Thyroid gland (tissue), 4 donors: ENCODE measurements at places on chromosomes 1 and 21. TPM values are rescaled to one million over a fixed set of nuclear protein-coding genes. Genes with fewer than 3 reads are reported as not detected.

TTLL10 gene
- not detected for total RNA-seq

DNA sequence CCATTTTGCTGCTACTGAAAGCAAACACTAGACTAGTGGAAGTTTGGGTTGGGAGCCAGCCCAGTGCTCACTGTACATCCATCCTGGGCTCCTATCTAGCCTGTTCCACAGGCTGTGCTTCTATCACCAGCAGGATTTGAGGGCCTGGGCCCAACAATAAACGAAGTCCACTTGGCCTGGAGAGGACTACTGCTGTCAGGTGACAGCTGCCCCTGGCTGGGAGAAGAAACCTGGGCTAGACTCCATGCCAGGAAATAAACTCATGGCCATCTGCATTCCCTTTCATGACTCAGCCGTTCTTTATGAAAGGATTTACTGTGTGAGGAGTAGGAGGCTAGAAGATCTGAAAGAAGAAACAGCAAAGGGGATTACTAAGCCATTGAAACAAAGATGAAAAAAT lies 35.5 kb downstream of the COLGALT2 start:
- H3K4me3 ChIP-seq = no peak overlapping the region
- no peaks in the 10 kb centered on the region for H3K36me3 ChIP-seq
- H3K27me3 ChIP-seq = no peaks in the 10 kb centered on the region
- no peak overlapping the region for H3K27ac ChIP-seq
- no peaks in the 10 kb centered on the region for H3K4me1 ChIP-seq
- no peak for DNase-seq

METTL25B gene
- 29.4 TPM for total RNA-seq

DNA sequence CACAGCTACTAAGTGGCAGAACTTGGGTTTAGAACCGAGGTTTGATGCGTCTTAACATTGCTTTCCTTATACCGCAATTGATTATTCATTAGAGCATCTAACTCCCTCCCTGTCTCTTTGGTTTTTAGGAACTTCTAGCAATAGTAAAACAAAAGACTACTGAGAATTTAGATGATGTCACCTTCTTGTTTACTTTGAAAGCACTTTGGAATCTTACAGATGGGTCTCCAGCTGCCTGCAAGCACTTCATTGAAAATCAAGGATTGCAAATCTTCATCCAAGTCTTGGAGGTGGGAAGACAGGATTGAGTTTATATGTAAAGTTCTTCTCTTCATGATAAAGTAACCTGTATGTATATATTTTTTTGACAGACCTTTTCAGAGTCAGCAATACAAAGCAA lies 35.0 kb downstream of the ZYG11A start:
- H3K36me3 ChIP-seq = no peaks in the 10 kb centered on the region
- no peak overlapping the region for H3K4me3 ChIP-seq
- H3K27me3 ChIP-seq = no peaks in the 10 kb centered on the region

GRCh38 chr1:21020151-21020550 lies 156.5 kb downstream of the EIF4G3 start:
- peaks cover 32% of the 10 kb centered on the region for H3K4me1 ChIP-seq
- DNase-seq = no peak
- no peak overlapping the region for H3K4me3 ChIP-seq
- no peaks in the 10 kb centered on the region for H3K36me3 ChIP-seq

DNA sequence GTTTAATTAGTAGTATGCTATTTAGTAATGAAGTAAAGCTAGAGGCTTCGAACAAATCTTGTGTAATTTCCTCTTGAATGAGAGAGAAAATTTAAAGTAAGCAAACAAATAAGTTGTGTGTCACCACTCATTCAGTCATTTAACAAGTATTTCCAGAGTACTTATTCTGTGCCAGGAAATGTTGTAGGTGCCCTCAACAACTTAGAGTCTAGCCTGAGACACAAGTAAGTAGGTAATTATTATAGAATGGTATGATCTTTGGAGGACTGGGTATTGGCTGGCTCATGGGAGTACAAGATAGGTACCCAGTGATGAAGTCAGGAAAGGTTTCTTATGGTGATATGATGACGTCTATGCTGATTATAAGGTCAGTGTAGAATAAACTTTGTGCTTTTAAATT lies 17.4 kb upstream of the METTL18 start:
- no peak overlapping the region for H3K4me3 ChIP-seq
- H3K27ac ChIP-seq = no peak overlapping the region
- no peaks in the 10 kb centered on the region for H3K4me1 ChIP-seq
- no peak for DNase-seq

CFHR5 gene
- total RNA-seq = not detected

DNA sequence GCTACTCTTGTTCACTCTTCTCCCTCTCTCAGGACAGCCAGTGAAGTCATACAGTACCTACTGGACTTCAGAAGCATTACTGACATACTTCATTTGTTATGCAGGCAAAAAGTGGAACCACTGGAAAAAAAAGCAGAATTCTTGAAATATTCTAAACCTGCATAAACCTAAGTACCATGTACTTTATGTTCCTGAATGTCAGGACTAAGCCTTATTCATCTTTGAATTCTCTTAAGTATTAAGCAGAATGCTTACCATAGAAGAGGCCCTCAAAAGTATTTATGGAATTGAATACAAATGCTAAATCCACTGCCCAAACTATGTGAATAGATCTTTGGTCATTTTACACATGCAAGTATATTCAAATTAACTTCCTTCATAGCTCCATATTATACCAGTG lies 7.8 kb downstream of the PSMB2 start:
- no peak overlapping the region for H3K27ac ChIP-seq
- peaks cover 14% of the 10 kb centered on the region for H3K4me1 ChIP-seq
- DNase-seq = no peak
- peaks cover 58% of the 10 kb centered on the region for H3K36me3 ChIP-seq
- H3K4me3 ChIP-seq = no peak overlapping the region

S100A2 gene
- total RNA-seq = 10.1 TPM

GRCh38 chr1:112544011-112544688 lies 35.4 kb downstream of the WNT2B start:
- H3K27me3 ChIP-seq = no peaks in the 10 kb centered on the region
- no peak for DNase-seq
- H3K4me1 ChIP-seq = no peaks in the 10 kb centered on the region
- H3K27ac ChIP-seq = no peak overlapping the region
- H3K36me3 ChIP-seq = peaks cover 5% of the 10 kb centered on the region

DNA sequence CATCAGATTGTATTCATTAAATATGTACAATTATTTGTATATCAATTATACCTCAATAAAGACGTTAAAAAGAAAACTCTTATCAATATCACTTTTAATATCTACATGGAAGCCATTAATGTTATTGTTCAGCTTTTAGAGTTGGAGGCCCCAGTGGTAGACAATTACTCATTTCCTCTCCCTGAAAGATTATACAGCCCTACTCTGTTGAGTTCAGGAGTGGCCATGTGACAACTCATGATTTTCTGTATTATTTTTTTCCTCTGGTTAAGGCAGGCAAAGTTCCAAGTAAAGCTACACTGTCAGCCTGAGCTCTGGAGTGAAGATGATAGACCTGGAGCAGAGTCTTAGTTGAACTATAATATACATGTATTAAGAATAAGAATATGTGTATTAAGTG lies 247.9 kb upstream of the B3GALT2 start:
- no peaks in the 10 kb centered on the region for H3K27me3 ChIP-seq
- no peak overlapping the region for H3K4me3 ChIP-seq
- no peaks in the 10 kb centered on the region for H3K4me1 ChIP-seq

GRCh38 chr1:92973203-92973897 lies 12.1 kb upstream of the DIPK1A start:
- no peaks in the 10 kb centered on the region for H3K36me3 ChIP-seq
- no peak overlapping the region for H3K4me3 ChIP-seq
- H3K4me1 ChIP-seq = no peaks in the 10 kb centered on the region
- no peak overlapping the region for H3K27ac ChIP-seq
- DNase-seq = no peak
- no peaks in the 10 kb centered on the region for H3K27me3 ChIP-seq

GRCh38 chr1:1124508-1124785 lies 8.6 kb upstream of the C1orf159 start:
- no peaks in the 10 kb centered on the region for H3K27me3 ChIP-seq
- H3K36me3 ChIP-seq = no peaks in the 10 kb centered on the region
- no peak overlapping the region for H3K4me3 ChIP-seq
- no peak for DNase-seq
- no peak overlapping the region for H3K27ac ChIP-seq
- H3K4me1 ChIP-seq = no peaks in the 10 kb centered on the region

GRCh38 chr1:217527151-217527550 lies 103.7 kb downstream of the GPATCH2 start:
- DNase-seq = no peak
- no peak overlapping the region for H3K4me3 ChIP-seq
- H3K27ac ChIP-seq = no peak overlapping the region
- no peaks in the 10 kb centered on the region for H3K36me3 ChIP-seq
- H3K27me3 ChIP-seq = no peaks in the 10 kb centered on the region

MYCL gene
- 3.9 TPM for total RNA-seq

- peaks cover 10% of the 10 kb centered on the region for H3K36me3 ChIP-seq
- peaks cover 10% of the 10 kb centered on the region for H3K4me1 ChIP-seq
- H3K27me3 ChIP-seq = no peaks in the 10 kb centered on the region
- no peak overlapping the region for H3K4me3 ChIP-seq
- DNase-seq = no peak
These were observed 242.3 kb downstream of the PBX1 start for GRCh38 chr1:164801246-164801731.

COA7 gene
- 10.7 TPM for total RNA-seq

GRCh38 chr1:72371259-72372035 lies 89.1 kb upstream of the NEGR1 start:
- no peaks in the 10 kb centered on the region for H3K4me1 ChIP-seq
- H3K27me3 ChIP-seq = no peaks in the 10 kb centered on the region
- no peak for DNase-seq
- H3K36me3 ChIP-seq = no peaks in the 10 kb centered on the region
- H3K4me3 ChIP-seq = no peak overlapping the region

- no peaks in the 10 kb centered on the region for H3K4me1 ChIP-seq
- H3K27ac ChIP-seq = no peak overlapping the region
- no peaks in the 10 kb centered on the region for H3K27me3 ChIP-seq
- H3K4me3 ChIP-seq = no peak overlapping the region
- DNase-seq = no peak
These were observed 96.5 kb downstream of the DTL start for GRCh38 chr1:212132025-212132424.

GRCh38 chr21:33769057-33769456 lies 126.8 kb downstream of the ITSN1 start:
- no peak overlapping the region for H3K4me3 ChIP-seq
- no peak for DNase-seq
- H3K27me3 ChIP-seq = no peaks in the 10 kb centered on the region
- H3K27ac ChIP-seq = no peak overlapping the region
- peaks cover 9% of the 10 kb centered on the region for H3K36me3 ChIP-seq

S100A16 gene
- total RNA-seq = 104 TPM

- H3K27ac ChIP-seq = peak overlapping the region; percentile 99
- peaks cover 79% of the 10 kb centered on the region for H3K4me1 ChIP-seq
- DNase-seq = peak; percentile 97
- H3K36me3 ChIP-seq = peaks cover 12% of the 10 kb centered on the region
- no peaks in the 10 kb centered on the region for H3K27me3 ChIP-seq
These were observed 1.9 kb downstream of the BTBD19 start for GRCh38 chr1:44810101-44810761.

DNA sequence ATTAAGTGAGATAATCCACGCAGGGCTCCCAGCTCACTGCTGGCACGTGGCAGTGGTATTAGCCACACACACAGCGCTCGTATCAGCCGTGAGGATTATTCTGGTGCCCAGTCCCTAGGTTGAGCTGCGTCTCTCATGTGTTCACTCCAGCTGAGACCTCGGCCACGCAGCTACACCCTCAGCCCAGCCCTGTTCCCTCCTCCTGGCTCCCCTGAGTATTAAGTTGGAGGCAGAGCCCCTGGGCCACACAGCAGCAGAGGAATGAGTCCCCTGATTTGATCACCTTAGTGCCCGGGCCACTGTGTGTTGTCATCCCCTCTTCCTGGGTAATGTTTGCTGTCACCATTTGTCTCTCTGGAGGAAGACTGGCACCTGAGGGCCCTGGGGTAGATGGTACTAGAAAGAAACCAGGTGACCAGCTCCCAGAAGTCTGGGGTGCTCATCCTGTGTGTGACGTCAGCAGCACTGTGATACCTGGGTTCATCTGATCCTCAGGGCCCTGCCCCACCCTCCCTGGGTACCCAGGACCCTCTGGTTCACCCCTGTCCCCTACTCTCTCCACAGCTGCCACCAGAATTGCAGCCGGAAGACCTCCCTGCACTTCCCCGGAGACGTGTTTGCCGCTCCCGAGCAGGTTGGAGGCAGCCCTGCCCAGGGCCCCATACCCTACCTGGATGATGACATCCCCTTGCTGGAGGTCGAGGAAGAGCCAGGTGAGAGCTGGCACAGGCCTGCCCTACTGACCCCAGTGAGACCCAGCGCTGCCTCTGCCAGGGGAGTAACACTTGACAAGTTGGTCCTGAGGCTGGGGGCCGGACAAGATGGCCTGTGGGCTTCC lies 40.1 kb downstream of the DISP3 start:
- no peaks in the 10 kb centered on the region for H3K4me1 ChIP-seq
- no peak for DNase-seq
- no peak overlapping the region for H3K27ac ChIP-seq
- H3K36me3 ChIP-seq = no peaks in the 10 kb centered on the region
- H3K4me3 ChIP-seq = no peak overlapping the region

NTMT2 gene
- not detected for total RNA-seq

LCE1A gene
- not detected for total RNA-seq

NFASC gene
- total RNA-seq = 3.7 TPM
